Epithelial cell of proximal tubule (primary cell): ENCODE measurements at places on chromosomes 7 and 10. TPM values are rescaled to one million over a fixed set of nuclear protein-coding genes. Genes with fewer than 3 reads are reported as not detected.

FRMD4A gene
- total RNA-seq = 24.4 and 34.6 TPM in 2 replicates

DNA sequence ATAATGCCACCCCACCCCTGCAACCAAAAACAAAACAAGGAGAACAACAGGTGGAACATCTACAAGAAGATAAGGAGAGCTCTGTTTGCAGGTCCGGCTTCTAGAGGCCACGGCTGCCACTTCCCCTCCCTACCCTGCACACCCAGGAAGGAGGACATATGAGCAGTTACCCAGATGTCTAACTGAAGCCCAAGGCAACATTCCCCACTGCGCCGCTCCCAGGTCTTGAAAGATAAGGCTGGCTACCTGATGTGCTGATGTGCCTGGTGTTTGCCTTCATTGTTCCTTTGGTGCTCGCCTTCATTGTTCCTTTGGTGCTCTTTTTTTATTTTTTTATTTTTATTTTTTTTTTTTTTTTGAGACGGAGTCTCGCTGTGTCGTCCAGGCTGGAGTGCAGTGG lies 21.0 kb downstream of the HPS6 start:
- DNase-seq = no peak

DNA sequence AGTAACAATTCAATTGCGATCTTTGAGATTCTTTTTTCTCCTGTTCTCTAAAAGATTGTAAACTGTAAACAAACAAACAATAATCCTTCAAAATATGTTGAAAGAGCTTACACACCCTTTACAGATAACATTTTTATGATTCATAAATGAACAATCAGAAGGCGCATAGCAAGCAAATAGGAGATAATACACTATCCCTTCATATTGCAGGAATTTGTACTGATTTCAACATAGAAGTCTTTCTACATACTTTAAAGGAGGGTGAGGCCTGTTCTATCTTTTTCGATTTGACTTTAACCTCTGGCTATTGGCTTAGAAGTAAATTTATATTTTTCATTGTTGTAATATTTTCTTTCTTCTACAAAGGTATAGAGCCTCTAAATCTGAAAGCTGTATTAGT lies 57.2 kb downstream of the TFEC start:
- DNase-seq = no peak

DNA sequence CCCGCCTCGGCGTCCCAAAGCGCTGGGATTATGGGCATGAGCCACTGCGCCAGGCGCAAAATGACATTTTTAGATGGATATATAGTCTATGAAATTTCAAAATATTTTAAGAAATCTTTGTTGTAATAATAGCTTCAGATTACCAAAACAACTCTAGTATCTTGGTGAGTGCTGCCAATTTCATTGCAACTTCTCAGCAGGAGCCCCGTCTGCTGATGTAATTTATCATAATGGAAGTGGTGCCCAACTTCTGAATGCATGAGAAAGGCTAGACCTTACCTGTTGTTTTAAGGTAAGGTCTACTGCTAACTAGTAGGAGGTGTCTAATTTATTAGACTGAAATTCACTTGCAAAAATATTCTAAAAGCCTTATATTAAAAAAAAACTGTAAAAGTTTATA lies 20.0 kb downstream of the PDSS1 start:
- no peak for DNase-seq

DNA sequence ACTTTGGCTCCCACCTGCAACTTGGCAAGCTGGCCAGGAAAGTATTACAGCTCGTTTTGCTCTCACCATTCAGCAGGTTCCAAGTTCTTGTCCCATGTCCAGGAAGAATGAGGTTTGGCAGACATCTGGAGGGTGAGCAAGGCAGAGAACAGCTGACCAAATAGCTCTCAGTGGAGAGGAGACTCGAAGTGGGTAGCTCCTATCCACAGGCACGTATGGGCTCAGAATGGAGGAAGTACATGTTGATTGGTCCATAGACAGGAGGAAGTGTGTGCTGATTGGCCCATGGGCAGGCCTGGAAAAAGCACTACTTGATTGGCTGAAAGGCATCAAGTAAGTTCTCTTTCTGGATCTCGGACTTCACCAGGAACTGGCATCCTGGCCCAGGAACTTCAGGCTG lies 3.0 kb upstream of the NCAPG2 start:
- DNase-seq = no peak

CRYGN gene
- total RNA-seq = not detected in 2 replicates

DNA sequence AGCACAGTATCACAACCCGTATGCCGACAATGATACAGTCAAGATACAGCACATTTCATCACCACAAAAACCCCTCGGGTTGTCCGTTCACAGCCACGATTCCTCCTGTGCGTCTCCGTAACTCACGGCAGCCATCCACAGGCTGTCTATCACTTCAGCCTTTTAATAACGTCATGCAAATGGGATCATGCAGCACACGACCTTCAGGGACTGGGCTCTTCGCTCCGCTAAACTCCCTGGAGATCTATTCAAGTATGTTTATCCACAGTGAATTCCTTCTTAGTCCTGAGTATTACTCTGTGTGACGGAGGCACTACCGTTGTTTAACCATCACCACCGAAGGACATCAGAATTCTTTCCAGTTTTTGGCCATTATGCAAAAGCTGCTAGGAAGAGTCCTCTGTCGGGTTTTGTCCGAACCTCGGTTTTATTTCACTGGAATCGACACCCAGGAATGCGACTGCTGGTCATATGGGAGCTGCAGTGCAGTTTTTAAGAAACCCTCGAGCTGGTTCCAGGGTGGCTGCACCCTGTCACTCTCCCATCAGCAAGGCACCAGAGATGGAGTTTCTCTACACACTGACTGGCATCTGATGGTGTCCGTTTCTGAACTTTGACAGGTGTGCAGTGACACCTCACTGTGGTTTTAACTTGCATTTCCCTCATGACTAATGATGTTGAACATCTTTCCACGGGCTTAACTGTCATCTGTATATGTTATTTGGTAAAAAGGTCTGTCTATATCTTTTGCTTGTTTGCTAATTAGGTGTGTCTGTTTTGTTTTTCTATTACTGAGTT lies 193.6 kb downstream of the MAD1L1 start:
- no peak for DNase-seq

GRCh38 chr7:28573059-28573553 lies 160.8 kb downstream of the CREB5 start:
- DNase-seq = no peak

- DNase-seq = no peak
These were observed 69.6 kb downstream of the PKD1L1 start for GRCh38 chr7:47878662-47879061.

KEL gene
- total RNA-seq = 0.12 TPM in 1 of 2 replicates, not detected in the other

FRAT1 gene
- 1.1 and 1.2 TPM in 2 replicates for total RNA-seq

DNA sequence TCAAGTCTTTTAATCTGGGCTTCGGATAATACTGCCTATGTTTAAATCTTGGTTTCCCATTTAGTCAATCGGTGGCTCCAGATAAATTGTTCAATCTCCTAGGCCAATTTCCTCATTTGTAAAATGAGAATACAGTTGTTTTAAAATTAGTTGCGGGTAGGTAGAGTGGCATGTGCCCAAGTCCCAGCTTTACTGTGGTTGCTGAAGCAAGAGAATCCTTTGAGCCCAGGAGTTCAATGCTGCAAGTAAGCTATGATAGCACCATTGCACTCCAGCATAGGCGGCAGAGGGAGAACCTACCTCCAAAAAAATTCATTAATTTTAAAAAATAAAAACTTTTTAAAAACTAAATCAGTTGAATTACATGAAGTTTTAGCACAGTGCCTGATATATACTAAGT lies 7.3 kb downstream of the RNF216 start:
- DNase-seq = no peak

DNA sequence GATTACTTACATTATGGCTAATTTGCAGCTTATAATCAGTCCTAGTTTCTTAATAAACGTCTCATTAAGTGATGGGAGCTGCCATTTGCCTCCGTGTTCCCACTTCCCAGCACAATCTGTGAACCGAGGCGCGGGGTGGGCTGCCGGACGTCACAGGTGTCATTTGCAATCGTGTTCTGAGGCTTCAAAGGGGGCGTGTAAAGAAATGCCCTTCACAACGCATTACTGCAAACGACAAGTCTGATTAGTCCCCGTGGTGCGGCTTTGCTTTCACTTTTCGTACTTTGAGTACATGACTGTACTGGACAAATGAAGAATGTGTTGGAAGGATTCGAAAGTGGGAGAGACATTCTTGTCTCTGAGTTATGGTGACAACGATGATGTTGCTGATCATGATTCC lies 614.2 kb upstream of the ADARB2 start:
- DNase-seq = no peak

SH2D4B gene
- not detected in 2 replicates for total RNA-seq

DNA sequence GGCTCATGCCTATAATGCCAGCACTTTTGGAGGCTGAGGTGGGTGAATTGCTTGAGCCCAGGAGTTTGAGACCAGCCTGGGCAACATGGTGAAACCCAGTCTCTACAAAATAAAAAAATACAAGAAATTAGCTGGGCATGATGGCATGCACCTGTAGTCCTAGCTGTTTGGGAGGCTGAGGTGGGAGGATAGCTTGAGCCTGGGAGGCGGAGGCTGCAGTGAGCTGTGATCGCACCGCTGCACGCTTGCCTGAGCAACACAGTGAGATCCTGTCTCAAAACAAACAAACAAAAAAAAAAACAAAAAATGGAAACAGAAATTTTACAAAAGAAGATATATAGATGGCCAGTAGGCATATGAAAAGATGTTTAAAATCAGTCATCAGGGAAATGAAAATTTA lies 57.1 kb downstream of the PTEN start:
- DNase-seq = no peak

SPDYE2B gene
- not detected in 2 replicates for total RNA-seq

- DNase-seq = no peak
These were observed 290 bp downstream of the MALRD1 start for GRCh38 chr10:19048891-19049290.

ZNF727 gene
- total RNA-seq = not detected in 2 replicates

DNA sequence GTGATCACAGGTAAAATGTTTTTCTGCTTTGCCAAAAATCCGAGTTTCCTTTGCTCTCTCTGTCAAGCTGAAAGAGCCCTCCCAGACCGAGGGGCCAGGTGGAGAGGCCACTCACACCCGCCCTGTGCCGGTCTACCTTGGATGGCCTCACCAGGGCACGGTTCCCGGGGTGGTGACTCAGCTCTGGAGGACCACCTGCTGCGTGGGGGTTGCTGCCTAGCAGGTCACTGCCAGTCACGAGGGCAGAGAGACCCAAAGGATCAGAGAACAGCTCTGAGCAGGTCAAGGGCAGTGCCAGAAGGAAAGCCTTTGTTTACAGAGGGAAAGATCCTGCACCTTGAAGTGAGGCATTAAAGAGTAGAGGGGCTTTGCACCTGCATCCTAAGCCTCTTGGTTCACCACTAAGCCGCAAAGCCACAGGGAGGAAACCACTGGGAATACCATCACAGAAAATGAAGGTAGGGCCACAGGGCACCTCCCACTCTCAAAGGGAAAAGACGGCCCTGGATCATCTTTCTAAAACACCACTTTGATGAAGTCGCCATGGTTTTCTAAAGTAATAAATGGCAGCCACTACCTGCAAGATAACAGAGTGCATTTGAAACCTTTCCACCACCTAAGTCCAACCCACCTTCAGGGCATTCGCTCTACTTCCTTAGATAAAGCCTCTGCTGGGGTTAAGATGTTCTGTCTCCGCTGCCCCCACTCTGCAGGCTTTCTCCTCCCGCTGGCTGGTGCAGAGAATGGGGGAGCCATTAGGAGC lies 160.3 kb upstream of the KLF14 start:
- no peak for DNase-seq

ACTR1A gene
- total RNA-seq = 129 and 136 TPM in 2 replicates

DNA sequence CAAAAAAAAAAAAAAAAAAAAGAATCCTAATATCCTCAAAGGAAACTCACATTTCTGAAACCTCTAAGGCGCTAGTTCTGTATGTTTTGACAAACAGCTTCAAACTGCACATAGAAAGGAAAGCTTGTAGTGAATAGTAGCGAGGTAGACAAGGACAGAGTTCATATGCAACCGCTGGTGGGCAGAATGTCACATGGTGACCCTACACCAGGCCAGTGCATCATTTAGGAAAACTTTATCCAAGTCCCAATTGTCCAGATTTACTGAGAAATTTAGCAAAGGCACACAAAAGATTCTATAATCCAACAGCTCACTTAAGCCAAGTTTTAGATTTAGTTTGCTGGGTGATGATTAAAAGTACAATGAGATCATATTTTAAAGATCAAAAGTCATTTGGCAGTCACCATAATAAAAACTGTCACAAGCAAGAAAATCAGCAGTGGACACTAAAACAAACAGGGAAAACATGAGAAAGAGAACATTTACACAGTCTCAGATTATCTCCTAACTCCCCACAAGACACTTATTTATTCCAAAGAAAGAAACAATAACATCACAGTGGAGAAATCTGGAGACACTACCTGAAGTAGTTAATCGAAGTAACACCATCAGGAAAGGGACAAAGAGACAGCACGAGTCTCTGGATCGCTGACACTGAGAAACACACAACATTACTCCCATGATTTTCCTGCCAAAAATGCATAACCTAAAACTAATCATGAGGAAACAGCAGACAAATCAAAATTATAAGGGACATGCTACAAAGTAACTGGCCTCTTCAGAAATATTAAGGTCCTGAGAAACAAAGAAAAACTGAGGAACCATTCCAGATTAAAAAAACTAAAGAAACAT lies 20.2 kb downstream of the FAM204A start:
- no peak for DNase-seq

DNA sequence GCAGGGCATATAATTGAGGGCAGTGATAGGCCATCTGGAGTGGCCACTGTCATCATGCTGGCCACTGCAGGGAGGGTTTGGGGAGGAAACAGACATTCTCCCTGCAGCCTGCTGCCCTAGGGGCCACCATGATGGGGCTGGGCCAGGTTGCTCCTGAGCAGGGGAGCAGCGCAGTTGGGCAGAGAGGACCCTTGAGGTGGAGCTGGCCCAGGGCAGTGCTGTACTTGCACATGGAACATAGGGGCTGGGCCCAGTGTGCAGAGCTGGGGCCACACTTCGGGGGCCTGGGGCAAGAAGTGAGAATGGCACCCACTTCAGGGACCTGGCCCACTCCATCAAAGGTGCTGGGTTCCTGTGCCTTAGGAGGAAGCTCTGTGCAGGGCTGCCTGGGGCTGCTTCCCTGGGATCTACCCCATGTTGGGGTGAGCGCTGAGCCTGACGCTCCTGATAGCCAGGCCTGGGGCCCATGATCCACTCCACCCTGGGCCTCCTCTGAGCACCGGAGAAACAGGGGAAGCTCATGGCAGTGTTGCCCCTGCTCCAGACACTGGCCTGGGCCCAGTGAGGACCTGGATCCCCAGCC lies 21.3 kb upstream of the NUB1 start:
- no peak for DNase-seq

PON1 gene
- total RNA-seq = not detected in 2 replicates
